Keratinocyte (primary cell): ENCODE measurements at places on chromosomes 7 and 10. TPM values are rescaled to one million over a fixed set of nuclear protein-coding genes. Genes with fewer than 3 reads are reported as not detected.

GRCh38 chr10:122276611-122277208, 5.6 kb downstream of the BTBD16 start:
- DNase-seq = no peak

- no peak for DNase-seq
Measured at GRCh38 chr7:116710764-116711452, 38.9 kb downstream of the MET start.

DNA sequence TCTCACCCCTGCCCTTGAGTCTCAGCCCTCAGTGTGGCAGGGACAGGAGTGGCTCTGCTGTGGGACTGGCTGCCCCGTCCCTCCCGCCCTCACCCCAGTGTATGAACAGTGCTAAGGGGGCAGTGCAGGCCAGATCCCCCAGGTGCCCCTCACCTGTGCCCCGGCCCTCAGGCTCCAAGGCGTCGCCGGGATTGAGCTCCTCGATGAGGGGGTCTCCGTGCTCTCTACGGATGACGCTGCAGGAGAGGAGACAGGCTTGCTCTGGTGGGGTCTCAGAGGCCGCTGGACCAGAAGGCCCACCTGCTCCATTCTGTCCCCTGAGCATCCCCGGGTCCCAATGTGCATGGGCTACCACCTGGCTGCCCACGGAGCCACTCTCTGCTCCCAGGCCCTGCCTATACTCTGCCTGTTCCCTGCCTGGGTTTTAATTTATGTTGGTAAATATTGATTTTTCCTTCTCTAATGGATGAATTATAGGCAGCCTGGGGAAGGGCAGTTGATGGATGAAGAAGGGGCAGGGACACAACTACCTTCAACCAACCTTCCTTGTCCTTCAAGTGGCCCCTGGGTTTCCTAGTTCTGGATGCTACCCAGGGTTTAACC, 47.2 kb downstream of the GOLGA7B start:
- DNase-seq = no peak

DNA sequence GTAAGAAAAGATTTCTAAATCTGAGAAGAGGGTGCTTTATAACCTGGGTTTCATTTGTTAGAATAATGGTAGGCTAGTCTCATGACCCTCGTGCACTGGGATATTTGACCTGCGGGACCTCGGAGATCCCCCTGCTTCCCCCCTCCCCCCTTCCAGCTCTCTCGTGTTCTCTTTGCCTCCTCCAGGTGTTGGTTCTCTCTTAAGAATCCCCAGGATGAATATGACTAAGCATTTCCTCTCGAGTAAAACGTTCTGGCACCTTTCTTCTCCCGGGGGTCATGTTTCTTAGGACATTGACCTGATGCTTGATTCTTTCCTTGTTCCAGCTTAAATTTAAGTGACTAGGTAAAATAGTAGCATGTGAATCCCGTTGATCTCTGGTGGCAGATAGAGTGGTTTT, 71.2 kb downstream of the SHH start:
- DNase-seq = no peak

- no peak for DNase-seq
Measured at GRCh38 chr10:58305821-58306220, 29.0 kb upstream of the UBE2D1 start.

DNA sequence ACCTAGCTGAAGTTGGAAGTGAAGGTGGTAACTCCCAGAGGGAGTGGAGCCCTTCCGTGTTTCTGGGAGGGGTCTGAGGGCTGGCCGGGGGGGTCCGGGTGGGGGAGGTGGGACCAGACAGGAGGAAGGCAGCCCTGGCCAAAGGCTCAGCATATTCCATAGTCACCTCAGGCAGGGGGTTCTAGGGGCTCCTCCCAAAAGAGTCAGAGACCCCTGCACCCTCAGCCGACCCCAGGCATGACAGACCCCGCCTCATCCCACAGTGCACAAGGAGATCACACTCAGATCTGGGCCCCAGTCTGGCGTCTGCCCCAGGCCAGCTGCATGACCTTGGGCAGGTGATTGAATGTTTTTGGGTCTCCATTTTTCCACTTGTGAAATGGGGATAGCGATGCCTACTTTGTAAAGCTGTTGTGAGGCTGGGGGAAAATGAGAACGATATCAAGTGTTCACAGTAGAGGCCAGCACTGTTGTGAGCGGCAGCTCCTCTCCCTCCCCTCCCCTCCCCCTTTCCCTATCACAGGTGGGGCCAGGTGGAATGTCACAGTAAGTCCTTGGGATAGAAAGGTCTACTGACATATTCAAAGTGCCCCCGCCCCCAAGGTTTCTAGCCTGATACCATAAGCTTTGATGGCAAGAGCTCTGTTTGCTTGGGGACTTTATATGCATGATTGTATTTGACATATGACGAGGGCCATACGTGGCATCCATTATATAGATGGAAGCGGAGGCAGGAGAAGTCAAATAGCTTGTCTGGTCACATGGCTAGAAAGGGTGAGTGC, 33.3 kb downstream of the DNAJB12 start:
- no peak for DNase-seq

Gene SPDYE6
- polyA plus RNA-seq = not detected in 3 replicates

DNA sequence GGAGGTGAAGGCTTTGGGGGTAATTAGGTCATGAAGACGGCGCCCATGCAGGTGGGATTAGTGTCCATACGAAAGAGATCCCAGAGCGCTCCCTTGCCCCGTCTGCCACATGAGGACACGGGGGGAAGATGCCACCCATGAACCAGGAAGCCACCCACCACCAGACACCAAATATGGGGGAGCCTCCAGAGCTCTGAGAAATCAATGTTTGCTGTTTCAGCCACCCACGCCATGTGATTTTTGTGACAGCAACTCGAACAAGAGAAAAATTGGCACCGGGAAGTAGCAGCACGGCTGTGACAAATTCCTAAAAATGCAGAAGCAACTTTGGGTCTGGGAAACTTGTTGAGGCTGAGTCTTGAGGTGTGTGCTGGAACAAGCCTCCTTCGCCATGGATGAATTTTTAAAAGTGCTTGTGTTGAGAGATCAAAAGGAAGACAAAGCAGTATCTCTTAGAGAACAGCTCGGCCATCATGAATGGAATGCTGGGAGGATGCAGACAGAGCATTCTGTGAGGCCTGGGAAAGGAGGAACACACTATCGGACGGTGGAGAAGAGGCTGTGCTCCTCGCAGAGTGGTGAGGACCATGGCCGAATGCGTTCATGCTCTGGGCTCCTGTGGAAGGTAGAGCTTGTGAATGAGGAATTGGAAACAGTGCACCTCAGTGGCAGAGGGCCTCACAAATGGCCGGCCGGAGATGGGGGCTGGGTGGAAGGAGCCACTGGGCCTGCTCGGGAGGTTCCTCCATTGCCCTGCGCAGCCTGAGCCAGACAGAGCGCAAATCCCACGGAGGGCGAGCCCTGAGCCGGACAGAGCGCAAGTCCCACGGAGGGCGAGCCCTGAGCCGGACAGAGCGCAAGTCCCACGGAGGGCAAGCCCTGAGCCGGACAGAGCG, 277.5 kb downstream of the PTPRN2 start:
- DNase-seq = no peak

Gene AKR1C2
- 24.2 to 173 TPM (median 66.0 TPM) in 3 replicates for polyA plus RNA-seq

GRCh38 chr10:112728997-112729396, 221.1 kb upstream of the TCF7L2 start:
- no peak for DNase-seq

DNA sequence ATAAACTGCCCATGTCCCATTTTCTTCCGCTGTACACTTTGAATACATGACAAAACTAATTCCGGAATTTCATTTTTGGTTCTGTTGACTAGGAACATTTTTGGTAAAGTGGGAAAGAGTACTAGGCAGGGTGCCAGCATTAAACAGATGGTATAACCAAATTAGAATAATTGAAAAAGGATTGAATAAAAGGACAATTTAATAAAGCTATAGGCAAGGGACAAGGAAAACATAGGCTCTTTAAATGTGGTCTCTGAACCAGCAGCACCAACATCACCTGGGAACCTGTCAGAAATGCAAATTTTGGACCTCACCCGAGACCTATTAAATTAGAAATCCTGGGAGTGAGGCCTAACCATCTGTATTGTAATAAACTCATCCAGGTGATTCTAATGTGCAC, 376.9 kb downstream of the LRRTM3 start:
- DNase-seq = no peak

GRCh38 chr7:16652888-16653287, 6.9 kb downstream of the BZW2 start:
- DNase-seq = peak; percentile 75

- DNase-seq = no peak
Measured at GRCh38 chr7:44580945-44581878, 819 bp downstream of the TMED4 start.

Gene HSPA12A
- polyA plus RNA-seq = 5.4 to 8.5 TPM (median 8.1 TPM) in 3 replicates

- DNase-seq = no peak
Measured at GRCh38 chr10:65827359-65827758, 1098.5 kb upstream of the LRRTM3 start.

DNA sequence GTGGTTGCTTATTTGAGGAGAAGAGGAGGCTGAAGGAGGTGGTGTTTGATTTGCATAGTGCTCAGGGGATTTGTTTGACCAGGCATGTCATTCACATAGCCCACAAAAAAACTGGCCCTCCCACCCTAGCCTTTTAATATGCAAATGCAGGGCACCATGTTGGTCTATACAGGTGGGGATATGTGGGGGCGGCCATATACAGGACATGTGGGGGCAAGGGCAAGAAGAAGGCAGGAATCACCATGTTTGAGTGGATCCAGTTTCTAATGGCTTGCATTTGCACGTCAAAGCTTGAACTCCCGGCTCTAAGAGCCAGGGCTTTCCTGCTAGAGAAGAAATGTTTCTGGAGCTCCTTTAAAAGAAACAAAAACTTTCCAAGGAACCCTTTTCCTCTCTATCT, 541.0 kb downstream of the ZWINT start:
- no peak for DNase-seq

- DNase-seq = no peak
Measured at GRCh38 chr7:150972023-150972468, 6.1 kb downstream of the KCNH2 start.

Gene UNCX
- polyA plus RNA-seq = not detected in 3 replicates

DNA sequence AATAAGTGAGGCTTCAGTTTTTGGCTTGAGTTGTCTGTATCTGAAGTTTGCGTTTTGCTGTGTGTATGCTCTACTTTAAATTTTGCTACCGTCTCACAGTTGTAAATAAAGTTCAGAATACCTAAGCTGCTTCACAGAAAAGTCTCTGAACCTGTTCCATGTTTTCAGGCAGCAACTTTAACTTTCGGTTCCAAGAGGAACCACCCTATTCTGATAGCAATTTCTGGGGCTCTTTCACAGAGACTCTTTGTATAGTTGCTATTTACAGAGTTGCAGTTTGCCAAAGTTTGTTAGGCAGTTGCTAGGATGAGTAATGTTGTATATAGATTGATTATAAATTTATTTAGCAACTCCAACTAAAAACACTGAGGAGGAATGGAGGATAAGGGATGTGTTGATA, 5.7 kb downstream of the FAM221A start:
- no peak for DNase-seq

DNA sequence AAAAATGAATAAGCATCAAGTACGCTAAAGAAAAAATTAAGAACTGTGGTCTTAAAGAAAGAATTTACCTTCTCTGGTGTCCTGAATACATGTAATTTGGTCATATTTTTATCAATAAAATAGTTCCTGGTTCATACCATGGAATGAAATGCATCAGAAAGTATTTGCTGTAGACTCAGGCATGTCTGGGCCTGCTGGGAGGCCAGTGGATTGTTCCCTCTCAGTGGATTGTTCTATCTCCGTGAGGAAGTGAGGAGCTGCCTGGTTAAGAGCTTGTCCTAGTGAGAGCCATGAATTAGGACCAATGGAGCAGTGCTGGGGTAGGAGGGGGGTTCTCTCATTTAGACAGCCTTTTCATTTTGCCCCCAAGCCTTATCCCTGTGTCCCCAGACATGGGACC, 211.7 kb upstream of the HABP2 start:
- no peak for DNase-seq

Gene ABCB1
- polyA plus RNA-seq = 0.12 to 0.23 TPM (median 0.13 TPM) in 3 replicates

DNA sequence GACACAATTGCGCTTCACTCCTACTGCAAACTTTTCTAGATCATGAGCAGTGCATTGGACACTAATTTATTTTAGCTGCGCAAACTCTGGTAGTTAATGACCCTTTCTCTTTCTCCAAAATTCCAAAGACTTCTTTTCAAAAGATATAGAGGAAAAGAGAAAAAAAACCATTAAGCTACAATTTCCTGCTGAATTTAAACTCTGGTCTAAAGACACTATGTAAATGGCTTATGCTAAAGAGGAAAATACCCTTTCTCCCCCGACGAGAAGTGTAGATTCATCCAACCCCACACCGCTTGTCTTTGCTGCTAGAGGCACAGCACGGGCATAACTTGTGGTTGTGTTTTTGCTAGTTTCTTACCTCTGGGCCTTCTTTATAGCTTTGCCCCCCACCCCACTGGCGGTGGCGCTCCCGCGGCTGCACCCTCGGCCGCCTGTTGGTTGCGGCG, 84.1 kb downstream of the SNX10 start:
- DNase-seq = no peak

GRCh38 chr10:124172181-124172916, 79.0 kb upstream of the CHST15 start:
- no peak for DNase-seq

GRCh38 chr10:101217450-101218281, 11.6 kb downstream of the LBX1 start:
- DNase-seq = no peak

DNA sequence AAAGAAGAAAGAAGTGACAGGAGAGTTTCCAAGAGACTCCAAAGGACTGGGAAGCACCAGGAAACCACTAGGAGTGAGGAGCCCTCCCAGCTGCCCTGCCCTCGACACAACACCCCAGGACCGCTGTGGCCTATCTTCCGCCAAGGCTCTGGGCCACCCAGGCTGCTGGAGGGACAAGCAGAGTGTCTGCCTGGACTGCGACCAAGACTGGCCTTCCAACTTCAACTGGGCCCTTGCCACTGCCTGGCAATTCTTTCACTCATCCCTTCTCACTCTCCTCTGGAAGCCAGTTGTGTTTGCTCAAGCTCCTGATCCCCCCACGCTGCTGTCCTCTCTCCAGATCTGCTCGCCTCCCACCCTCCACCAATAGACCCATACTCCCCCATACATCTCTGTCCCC, 10.2 kb downstream of the KIAA1549 start:
- DNase-seq = no peak

- DNase-seq = no peak
Measured at GRCh38 chr7:152344253-152344652, 91.5 kb downstream of the KMT2C start.

DNA sequence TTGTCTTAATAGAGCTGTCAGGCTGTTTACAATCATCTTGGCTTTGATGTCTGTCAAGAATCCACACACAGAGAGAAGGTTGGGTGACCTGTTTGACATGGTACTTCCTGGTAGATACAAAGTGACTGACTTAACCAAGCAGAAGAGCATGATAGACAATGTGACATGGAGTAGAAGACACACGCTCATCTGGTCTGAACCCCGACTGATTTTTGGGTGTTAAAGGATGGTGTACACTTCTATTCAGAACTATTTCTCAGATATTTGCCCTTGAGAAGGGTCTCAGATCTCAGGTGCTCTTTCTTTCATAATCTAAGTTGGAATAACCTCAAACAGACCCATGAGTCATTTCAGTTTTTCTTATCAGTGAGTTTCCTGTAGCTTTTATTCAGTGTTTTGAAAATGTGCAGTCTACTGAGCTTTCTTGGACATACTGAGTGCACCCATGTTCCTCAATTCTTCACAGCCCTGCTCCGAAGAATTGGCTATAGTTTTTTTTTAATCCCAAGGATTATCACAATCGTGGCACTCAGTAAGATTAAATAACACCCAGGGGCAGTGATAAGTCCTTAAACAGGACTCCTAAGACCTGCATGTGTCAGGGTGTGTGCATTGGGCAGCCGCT, 46.4 kb upstream of the NXPH1 start:
- no peak for DNase-seq
